ENCODE measurements at places on chromosomes 5 and 9.

DNA sequence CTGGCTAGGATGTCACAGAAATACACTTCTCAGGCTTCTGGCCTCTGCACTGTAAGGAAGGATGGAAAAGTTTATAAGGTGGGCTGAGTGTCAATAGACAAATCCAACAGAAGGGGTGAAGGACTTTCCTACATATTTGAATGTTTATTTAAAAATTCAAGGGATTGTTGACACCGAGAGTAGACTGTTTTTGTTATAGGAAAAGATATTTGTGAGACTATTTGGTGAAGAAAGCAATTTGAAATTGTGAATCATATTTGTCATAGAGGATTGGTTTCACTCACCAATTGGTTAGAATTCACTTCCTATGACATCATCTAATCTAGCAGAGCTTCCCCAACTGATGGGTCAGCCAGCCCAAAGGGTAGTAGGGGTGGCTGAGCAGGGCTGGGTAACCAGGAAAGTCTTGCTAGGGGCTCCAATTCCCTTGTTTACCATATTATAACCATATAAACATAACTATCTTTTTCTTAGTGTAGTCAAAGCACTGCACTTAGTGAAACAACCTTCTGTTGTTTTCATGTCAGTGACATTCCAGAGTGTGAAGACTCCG, 14.9 kb upstream of the MEGF10 start:
- no peak for DNase-seq

DNA sequence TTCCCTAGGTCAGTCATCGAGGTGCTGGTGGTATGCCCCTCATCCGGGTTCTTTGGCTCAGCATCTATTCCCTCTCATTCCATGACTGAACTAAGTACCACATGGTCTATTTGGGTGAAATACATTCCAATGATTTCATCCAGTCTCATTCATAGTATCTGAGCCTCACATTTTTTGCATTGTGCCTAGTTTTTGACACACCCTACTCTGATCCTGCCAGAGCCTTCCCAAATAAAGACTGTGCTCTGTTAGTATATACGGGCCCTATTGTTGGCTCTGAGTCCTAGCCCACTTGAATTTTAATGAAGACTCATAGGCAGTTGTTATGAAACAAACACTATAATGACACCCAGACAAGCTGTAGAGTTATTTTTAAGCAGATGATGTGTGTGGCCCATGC, 740.7 kb downstream of the CETN3 start:
- no peak for DNase-seq

DNA sequence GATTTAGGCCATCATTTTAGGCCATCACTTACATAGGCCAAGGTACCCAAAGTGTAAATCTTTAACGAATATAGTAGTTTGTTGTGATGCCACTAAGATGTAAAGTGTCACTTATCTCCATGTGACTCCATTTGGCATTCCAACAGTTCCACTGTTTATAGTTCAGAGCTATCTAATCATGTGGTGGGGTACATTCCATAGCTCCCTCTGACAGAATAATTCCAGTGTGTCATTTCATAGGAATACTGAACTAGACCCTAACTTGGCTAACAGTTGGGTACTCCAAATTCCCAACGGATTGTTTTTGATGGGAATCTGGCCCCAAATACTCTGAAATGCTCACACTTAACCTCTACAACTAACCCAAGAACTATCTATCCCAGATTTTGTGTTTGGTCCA, 76.7 kb upstream of the FST start:
- no peak for DNase-seq

GRCh38 chr9:27627188-27627564, 53.9 kb upstream of the C9orf72 start:
- no peak for DNase-seq

GRCh38 chr5:134247428-134248224, 21.8 kb upstream of the PPP2CA start:
- DNase-seq = no peak

GRCh38 chr9:88308831-88309560, 79.2 kb upstream of the SPIN1 start:
- DNase-seq = no peak

GRCh38 chr5:172638209-172638768, 2.8 kb upstream of the NEURL1B start:
- no peak for DNase-seq
